RPMI7951 (cell line): ENCODE measurements at places on chromosomes 4 and X. TPM values are rescaled to one million over a fixed set of nuclear protein-coding genes. Genes with fewer than 3 reads are reported as not detected.

DNA sequence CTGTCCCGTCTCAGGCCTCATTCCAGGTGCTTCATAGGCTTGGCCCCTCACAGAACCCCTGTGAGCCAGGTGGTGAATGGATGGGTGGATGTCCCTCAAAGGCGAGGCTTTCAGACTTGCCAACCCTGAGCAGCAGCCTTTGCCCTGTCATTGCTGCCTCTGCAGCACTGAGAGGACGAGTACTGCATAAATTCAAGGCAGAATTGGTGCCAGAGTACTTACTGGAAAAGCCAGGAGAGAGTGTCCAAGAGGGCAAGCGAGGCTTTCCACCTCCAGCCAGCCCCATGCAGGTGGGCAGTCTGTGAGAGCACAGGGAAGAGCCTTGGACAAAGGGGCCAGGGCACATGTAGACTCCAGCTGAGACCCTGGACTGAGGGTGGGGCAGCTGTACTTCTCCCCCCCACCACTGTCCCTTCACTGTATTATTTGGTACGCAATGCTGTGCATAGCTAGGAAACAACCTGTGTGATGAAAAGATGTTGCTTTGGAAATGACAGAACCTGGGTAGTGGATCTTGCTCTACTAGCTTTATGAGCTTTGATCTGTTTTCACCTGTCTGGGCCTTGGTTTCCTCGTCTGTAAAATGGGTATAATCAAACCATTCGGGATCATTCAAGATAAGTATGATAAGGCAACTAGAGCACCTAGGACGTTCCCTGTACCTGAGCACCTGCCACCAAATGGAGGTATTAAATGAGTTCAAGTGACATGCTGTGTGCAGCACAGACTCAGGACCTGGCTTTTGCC is 224.9 kb upstream of the PSAPL1 start:
- DNase-seq: no peak

- DNase-seq: no peak
Measured at GRCh38 chrX:105647749-105648148, 174.6 kb upstream of the NRK start.

DNA sequence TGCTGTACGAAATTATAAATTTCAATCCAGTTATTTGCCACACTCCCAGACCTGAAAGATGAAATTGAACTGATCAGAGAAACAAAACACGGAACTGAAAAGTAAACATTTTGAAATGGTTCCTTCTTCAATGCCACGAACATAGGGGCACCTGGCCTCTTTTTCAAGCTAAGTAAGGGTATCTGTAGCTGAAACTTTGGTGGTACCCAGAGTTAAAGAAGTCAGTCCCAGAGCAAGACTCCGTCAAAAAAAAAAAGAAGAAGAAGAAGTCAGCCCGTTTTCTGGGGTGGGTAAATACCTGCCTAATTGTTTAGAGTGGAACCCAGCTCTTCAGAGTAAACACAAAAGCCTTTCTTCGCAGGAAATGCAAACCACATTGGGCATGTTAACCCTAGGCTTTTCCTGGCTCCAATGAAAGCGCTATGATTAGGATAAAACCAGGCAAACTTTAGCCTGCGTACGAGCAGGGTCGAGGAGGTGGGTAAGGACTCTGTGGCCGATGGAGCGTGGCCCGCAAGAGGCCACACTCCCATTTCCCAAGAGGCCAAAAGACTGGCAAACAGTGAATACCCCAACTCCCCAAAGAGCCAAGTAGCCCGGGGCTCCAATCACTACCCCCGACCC is 1.3 kb downstream of the ANTXR2 start:
- DNase-seq: peak; percentile 26

- no peak for DNase-seq
Measured at GRCh38 chr4:94181815-94182214, 25.9 kb upstream of the SMARCAD1 start.

DNA sequence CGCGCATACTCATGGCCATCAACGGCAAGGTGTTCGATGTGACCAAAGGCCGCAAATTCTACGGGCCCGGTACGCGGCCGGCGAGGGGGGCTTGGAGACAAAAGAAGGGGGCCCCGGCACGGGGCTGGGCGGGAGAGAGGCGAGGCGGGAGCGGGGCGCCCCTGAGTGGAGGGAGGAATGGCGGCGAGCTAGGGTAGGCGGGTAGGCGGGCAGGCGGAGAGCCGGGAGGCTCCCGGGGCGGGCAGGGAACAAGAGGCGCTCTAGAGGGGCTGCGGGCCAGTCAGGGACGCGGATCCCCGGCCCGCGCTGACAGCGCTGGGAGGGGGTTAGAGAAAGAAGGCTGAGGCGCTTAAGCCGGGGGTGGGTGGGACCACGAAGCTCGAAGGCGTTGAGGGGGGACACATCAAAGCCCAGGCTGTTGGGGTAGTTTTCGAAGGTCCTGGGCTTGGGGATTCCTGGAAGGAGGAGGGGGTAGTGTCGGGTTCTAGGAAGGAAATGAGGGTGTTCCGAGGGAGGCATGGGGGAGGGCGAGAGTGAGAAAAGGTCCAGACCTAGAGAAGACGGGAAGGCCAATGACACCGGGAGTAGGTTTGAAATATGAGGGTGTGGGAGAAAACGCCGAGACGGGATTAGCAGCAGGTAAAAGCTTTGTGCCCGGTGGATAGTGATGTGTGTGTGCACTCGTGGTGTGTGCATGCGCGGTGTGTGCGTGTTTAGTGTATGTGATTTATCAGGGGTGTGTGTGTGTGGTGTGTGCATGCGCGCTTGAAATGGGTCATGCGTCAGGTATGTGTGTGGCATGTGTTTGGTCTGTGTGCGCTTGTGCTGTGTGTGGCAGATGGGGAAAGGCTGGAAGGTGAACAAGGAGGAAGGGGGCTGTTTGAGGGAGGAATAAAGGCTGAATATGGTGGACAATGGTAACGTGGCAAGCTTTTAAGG is 807 bp downstream of the PGRMC1 start:
- peak; percentile 33 for DNase-seq

DNA sequence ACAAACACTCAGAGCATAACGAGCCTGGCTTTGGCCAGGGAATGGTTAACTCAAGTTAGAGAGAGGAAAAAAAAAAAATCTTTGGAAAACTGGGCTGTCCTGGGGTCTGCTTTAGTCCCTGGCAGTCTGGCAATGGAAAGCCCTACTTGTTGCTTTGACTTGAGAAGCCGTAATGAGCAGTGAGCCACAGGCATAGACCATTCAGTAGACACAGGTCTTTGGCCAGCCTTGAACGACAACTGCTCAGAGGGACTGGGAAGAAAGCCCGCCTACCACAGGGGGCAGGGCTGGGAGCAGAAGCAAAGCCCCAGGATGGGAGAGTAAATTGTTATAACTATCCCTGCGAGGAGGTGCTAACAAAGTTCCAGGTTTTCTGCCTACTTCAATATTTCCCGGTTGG is 25.9 kb downstream of the SLC25A43 start:
- DNase-seq: no peak

- DNase-seq: peak; percentile 88
Measured at GRCh38 chr4:55866290-55866907, 13.0 kb downstream of the EXOC1 start.

DNA sequence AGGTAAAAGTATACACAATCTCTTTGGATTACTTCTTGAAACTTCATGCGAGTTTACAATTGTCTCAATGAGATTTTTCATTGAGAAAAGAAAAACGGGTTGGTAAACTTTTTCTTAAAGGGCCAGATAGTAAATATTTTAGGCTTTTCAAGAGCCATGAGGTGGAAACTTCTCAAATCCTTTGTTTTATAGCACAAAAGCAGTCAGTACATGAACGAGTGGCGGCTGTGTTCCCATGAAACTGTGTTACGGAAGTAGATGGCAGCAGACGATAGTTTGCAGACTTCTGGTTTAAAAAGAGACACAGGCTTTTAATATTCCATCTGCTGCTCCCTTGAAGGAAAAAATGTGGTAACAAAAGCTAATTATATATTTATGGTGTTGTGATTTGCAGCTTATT is 332.0 kb downstream of the TENM3 start:
- no peak for DNase-seq

- no peak for DNase-seq
Measured at GRCh38 chr4:80228460-80228859, 31.2 kb downstream of the PRDM8 start.

DNA sequence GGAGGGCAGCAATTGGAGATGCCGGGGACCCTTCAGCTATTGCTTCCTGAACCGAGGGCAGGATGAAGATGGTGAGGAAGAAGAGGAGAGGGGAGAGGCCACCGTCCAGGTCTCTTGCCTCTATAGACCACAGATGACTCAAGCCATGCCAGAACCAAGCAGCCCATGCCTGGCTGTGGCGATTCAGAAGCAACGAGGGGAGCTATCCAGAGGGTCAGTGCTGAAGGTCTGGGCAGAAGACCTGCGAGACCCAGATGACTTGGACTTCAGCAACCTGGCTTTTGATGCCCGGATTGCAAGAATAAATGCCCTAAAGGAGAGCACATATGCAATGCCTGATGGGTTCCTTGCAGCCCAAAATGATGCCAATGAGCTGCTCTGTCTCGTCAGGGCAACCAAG is 70.2 kb upstream of the PRPS2 start:
- peak; percentile 5 for DNase-seq

GRCh38 chr4:101142259-101142658 is 205.1 kb downstream of the PPP3CA start:
- no peak for DNase-seq

DNA sequence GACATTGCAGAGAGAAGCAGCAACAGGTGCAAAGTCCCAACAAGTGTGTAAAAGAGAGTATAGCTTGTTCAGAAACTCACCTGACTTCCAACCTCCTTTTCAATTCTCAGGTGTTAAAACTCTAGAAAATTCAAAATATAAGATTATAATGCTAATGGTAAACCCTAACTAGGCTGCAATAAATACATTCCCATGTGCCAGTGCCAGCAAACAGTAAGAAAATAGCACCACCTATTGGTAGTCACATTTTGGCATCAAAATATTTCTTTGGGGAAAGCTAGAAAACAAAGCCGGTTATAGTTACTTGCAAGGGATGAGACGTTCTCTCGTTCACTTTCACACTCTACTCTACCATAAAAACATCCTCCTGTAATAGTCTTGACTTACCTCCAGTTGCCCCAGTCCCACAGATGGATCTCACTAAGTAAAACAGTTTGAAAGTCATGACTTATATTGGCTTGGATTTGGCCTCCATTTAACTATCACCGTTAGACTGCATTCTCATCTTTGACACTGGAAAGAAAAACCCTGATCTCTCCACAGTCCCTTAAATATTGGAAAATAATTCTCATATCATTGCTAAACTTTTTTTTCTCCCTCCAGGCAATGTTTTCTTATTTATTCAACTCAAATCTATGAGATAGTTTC is 9.6 kb downstream of the BMP3 start:
- peak; percentile 11 for DNase-seq

- DNase-seq: no peak
Measured at GRCh38 chr4:993111-994029, at the start of gene SLC26A1. SLC26A1 (minus strand) TSS chr4:993404; CDS start chr4:991703, 1,701 bp downstream.

DNA sequence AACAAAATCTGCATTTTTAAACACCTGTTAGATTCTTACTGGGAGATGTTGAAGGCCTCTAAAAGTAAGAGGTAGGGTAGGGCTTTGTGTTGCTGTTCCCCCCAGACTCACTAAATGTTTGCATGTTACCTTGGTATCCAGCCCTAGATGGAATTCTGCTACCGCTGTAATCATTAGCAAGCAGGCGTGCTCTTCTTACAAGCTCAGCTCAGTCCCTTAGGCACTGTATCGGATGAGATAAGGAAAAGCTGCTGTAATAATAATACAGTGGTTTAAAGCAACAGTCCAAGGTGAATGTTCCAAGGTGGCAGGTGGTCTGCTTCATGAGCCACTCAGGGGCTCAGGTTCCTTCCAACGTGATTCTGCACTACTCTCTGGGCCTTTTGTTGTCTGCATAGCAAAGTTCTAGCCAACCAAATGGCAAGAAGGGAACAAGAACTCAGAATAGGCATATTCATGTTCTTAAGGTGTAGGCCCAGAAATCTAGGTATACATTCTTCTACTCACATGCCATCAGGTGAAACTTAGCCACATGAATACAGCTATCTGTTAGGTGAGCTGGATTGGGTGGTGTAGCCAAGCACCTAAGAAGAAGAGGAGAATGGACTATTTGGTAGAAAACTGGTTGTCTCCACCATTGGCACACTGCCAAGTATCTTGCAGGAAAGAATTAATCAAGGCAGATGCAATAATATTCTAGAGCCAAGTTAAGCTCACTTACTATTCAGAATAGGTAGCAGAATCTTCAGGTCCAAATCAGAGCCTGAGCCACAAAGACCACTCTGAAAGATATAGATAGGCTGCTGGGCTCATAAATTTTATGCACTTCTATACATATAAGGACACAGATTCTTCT is 46.0 kb downstream of the COQ2 start:
- DNase-seq: no peak

The MAGEA2 gene
- total RNA-seq: 28.7 and 30.9 TPM in 2 replicates

The CT45A2 gene
- total RNA-seq: not detected in 2 replicates

The DGKQ gene
- total RNA-seq: 1.6 TPM in 2 replicates

The FAM47A gene
- not detected in 2 replicates for total RNA-seq

The CENPE gene
- total RNA-seq: 26.7 and 36.9 TPM in 2 replicates

The RNF175 gene
- 3.7 and 8.0 TPM in 2 replicates for total RNA-seq
